ENCODE measurements at places on chromosomes 5 and 9. TPM values are rescaled to one million over a fixed set of nuclear protein-coding genes. Genes with fewer than 3 reads are reported as not detected.
A peak's percentile ranks its signal among the peaks of the same experiment; 100 is the strongest.

DNA sequence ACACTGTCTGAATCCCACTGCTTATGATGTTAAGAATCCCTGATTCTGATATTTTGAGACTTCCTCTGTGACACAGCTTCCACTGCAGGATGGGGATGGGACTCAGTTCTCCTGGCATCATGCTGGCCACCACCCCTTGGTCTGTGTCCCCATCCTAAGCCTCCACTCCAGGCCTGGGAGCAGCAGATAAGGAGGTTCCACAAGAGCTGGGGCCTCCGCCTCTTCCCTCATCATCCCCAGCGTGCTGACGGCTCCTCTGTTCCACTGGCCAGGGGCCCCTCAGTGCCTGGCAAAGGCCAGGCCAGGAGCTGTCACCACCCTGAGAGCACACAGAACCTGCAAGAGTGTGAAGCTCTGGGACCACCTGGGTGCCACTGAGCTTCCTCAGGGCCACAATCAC, 40.6 kb downstream of the CAMK2A start:
- DNase-seq = no peak

GRCh38 chr5:80368661-80369480, 39.0 kb upstream of the ZFYVE16 start:
- DNase-seq = no peak

DNA sequence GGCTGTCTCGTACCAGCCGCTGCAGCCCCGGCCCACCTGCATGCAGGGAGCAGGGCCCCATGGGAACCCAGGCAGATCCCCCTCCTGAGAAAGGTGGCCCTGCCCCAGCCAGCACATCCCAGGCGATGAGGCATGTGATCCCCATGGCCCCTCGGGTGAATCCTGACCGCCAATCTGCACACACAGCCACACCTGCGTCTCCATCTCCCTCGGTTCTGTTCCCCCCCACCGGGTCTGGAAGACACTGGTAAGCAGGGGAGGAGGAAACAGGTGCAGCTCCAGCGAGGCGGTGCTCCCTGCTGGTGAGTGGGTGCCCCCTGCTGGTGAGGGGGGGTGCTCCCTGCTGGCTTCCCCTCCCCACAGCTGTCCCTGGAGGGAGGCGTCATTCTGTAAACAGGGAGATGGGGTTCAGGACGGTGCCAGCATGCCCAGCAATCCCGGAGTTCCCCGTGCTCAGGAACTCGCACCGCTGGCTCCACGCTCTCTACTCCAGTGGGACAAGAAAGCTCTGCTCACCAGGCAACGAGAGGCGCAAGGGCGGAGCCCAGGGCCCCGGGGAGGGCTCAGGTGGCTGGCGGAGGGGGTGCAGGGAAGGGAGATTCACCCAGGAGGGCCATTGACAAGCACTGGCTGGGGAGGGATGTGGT, 28.4 kb upstream of the SLC12A7 start:
- peak; percentile 56 for DNase-seq

- no peak for DNase-seq
Measured at GRCh38 chr9:19247420-19247819, 16.9 kb downstream of the DENND4C start.

DNA sequence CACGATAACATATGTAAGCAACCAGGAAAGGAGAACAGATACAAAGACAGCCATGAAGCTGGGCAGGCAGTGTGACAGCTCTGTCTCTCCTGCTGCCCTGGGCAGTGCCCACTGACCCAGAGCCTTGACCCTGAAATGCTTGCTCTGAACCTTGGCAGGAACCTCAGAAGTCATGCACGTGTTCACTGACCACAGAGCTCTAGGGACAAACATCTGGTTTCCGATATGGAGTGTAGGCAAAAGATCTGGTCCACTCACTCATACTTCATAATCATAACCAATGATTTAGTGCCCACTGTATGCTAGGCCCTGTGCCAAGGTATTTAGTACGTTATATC, 102.6 kb downstream of the FSTL4 start:
- no peak for DNase-seq

- DNase-seq = no peak
Measured at GRCh38 chr9:76354221-76354620, 40.0 kb downstream of the RFK start.

DNA sequence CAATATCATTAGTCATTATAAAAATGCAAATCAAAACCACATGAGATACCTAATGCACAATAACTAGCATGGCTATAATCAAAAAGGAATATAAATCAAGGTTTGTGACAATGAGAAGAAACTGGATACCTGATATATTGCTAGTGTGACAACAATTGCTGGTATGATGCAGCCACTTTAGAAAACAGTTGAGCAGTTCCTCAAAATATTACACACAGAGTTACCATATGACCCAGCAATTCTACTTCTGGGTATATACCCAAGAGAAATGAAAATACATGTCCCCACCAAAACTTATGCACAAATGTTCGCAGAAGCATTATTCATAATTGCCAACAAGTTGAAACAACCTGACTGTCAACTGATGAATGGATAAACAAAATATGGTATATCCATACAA, 339.7 kb upstream of the POU5F2 start:
- DNase-seq = no peak

FOXD4L6 gene
- polyA plus RNA-seq = not detected

GABRP gene
- 0.35 TPM for polyA plus RNA-seq

RNF145 gene
- 84.8 TPM for polyA plus RNA-seq

SPAG8 gene
- 0.23 TPM for polyA plus RNA-seq

PROB1 gene
- polyA plus RNA-seq = 0.03 TPM

Measured in mammary epithelial cell (primary cell).